ENCODE measurements at places on chromosomes 13 and 19. TPM values are rescaled to one million over a fixed set of nuclear protein-coding genes. Genes with fewer than 3 reads are reported as not detected.

POU2F2 gene
- total RNA-seq = 1.0 TPM

DNA sequence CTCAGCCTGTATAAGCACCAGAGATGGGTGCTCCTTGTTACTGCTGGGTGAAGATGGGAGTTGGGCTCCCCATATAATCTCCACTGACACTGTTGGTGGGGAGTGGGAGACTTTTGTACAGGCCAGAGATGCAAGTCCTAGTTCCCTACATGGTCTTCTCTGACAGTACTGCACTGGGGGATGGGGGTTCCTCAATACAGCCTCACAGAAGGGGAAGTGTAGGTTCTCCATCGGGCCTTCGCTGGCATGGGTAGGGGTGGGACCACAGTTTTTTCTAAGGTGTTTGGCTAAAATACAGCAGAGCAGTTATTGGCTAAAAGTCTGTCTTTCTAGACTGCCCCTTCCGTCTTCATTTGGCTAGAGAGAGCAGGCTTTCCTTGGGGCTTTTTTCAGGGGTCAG lies 167.2 kb upstream of the SERP2 start:
- no peaks in the 10 kb centered on the region for H3K36me3 ChIP-seq
- no peaks in the 10 kb centered on the region for H3K4me1 ChIP-seq

USE1 gene
- 22.4 TPM for total RNA-seq

TIMM29 gene
- 10.1 TPM for total RNA-seq

GGACT gene
- total RNA-seq = 5.1 TPM

DNA sequence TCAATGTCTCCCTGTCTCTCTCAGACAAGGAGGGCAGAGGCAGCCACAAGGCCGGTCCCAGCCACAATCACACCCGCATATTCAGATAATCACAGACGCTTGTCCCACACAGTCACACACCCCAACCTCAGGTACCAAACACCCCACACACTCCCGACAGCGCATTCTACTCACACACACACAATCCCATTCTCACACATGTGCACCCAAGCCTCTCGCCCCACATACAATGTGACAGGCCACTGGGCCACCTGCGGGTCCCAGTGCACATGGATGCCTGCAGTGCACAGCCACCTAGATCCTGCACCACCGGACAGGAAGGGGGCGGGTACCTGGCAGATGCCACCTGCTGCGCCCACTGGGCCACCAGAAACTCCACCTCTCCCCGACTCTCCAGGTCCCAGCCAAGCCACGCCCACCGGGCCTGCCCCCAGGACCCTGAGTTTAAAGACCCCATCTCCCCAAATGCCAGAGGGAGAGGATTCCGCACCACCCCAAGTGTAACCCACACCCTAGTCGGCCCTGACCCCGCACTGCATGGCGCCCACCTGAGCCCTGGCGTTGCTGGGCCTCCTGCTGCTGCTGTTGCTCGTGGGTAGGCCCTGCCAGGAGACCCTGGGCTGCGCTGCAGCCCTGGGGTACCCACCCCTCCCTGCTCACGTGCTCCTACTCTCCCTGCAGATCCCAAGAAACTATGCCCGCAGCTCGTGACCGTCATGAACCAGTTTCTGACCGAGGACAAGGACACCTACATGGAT lies 10.6 kb downstream of the SCGB2B2 start:
- no peak overlapping the region for H3K4me3 ChIP-seq
- DNase-seq = no peak
- peaks cover 4% of the 10 kb centered on the region for H3K4me1 ChIP-seq
- H3K36me3 ChIP-seq = no peaks in the 10 kb centered on the region

CPB2 gene
- 0.19 TPM for total RNA-seq

KCTD4 gene
- total RNA-seq = 0.19 TPM

DNA sequence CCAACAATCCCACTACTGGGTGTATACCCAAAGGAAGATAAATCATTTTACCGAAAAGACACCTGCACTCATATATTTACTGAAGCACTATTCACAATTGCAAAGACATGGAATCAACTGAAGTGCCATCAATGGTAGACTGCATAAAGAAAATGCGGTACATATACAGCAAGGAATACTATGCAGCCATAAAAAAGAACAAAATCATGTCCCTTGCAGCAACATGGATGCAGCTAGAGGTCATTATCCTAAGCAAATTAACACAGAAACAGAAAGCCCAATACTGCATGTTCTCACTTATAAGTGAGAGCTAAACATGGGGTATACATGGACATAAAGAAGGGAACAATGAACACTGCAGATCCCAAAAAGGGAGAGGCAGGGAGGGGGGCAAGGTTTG lies 2.7 kb upstream of the ZNF507 start:
- H3K27ac ChIP-seq = no peak overlapping the region
- DNase-seq = no peak
- no peak overlapping the region for H3K4me3 ChIP-seq
- H3K27me3 ChIP-seq = no peaks in the 10 kb centered on the region

DNA sequence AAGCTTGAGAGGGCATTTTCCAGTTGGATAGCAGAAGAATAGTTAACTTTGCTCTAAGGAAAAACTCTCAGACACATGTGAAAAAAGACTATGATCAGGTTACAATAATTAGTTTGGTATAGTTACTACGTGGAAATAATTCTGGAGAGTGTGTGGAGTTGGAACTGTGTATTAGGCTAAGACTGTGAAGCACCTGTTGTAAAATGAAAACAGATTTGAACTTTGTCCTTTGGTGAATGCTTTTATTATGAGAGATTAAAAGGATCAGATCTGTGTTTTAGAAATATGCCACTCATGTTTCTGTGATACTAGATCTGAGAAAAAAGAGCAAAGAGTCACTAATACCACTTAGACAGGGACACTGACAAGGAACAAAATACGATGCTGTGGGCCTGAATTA lies 807.5 kb upstream of the ATXN8OS start:
- no peak overlapping the region for H3K4me3 ChIP-seq
- no peak for DNase-seq
- H3K27ac ChIP-seq = no peak overlapping the region
- H3K36me3 ChIP-seq = no peaks in the 10 kb centered on the region

GRCh38 chr13:41707194-41707821 lies 250.0 kb downstream of the RGCC start:
- no peaks in the 10 kb centered on the region for H3K4me1 ChIP-seq
- DNase-seq = no peak
- no peaks in the 10 kb centered on the region for H3K36me3 ChIP-seq
- H3K27ac ChIP-seq = no peak overlapping the region

DNA sequence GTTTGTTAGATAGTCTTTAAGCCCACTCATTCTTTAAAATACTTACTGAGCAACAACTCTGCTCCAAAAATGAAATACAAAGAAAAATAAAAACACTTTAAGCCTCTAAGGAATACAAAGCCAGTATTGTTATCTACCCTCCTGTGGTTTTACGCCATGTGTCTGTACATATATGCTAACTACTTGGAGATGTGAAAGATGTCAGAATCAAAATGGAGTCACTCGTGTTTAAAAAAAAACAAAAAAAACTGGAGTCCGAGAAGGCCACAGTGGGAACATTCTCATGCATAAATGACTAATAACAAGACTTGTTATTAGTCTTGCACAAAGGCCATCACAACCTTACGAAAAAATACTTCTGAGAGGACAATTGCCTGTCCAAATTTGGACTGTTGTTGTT lies 393.1 kb downstream of the TBC1D4 start:
- H3K36me3 ChIP-seq = no peaks in the 10 kb centered on the region
- H3K27me3 ChIP-seq = no peaks in the 10 kb centered on the region

DNA sequence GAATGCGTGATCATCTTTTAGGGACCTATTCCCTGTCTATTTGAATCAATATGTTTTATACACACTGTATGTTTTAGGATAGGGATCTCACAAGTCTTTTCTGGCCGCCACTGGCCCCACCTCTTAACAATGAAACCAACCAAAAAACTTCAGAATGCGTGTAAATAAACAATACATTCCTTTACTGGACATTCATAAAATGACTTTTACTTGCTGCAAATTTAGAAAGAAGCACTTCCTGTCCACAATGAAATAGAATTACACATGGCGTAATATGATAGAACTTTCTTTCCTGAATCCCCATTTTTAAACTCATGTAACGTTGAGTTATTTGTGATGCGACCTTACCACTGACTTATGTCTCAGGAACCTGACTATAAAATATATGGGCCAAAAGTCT lies 233.6 kb downstream of the SLITRK6 start:
- DNase-seq = no peak
- H3K4me1 ChIP-seq = no peaks in the 10 kb centered on the region
- H3K36me3 ChIP-seq = no peaks in the 10 kb centered on the region

NDUFB7 gene
- total RNA-seq = 69.7 TPM

- H3K4me3 ChIP-seq = peak overlapping the region; percentile 1
- peak; percentile 79 for DNase-seq
- no peaks in the 10 kb centered on the region for H3K4me1 ChIP-seq
- no peaks in the 10 kb centered on the region for H3K36me3 ChIP-seq
Observed at GRCh38 chr19:12757544-12758274, 6.1 kb downstream of the BEST2 start.

DNA sequence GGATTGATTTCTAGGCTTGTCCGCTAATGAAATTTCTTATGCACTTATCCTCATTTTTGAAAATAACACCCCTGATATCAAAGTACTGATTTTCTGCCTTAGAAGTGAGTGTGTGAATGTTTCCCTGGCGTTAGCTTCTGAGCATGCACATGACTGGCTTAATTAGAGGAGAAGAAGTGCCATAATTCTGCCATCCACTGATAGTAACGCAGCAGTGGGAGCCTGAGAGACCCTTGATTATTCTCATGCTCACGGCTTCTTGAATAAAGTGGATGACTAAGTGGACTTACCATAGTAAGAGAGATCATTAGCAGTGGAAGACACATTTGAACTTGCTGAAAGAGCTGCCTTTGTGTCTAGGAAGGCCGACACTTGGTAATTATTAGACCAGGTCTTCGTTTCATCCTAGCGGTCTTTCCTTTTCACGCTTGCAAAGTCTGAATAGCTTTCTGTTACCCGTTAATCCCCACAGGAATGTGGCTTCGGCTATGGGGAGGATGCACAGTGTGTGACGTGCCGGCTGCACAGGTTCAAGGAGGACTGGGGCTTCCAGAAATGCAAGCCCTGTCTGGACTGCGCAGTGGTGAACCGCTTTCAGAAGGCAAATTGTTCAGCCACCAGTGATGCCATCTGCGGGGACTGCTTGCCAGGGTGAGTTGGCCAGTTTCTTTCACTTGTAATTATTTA lies 45.3 kb downstream of the TNFRSF19 start:
- no peak overlapping the region for H3K27ac ChIP-seq
- no peaks in the 10 kb centered on the region for H3K27me3 ChIP-seq
- no peaks in the 10 kb centered on the region for H3K4me1 ChIP-seq
- DNase-seq = no peak

- no peak for DNase-seq
- H3K4me1 ChIP-seq = no peaks in the 10 kb centered on the region
- no peak overlapping the region for H3K4me3 ChIP-seq
Observed at GRCh38 chr19:31317093-31317492, 32.1 kb downstream of the TSHZ3 start.

- H3K36me3 ChIP-seq = no peaks in the 10 kb centered on the region
- no peaks in the 10 kb centered on the region for H3K27me3 ChIP-seq
- DNase-seq = no peak
- H3K4me1 ChIP-seq = no peaks in the 10 kb centered on the region
- H3K4me3 ChIP-seq = no peak overlapping the region
Observed at GRCh38 chr13:112634102-112634501, 46.1 kb upstream of the TUBGCP3 start.

DNA sequence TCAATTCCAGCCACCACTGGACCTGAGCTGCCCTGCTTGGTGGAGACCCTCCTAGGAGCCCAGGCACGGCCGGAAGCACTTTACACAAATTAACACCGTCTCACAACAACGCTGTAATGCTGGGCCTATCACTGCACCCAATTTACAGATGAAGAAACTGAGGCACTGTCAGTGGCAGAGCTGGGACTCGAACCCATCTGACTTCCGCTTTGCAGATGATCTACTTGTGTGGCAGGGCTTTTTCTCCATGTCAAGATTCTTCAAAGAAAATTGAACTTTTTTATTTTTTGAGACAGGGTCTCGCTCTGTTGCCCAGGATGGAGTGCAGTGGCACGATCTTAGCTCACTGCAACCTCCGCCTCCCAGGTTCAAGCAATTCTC lies 33.8 kb downstream of the ZFR2 start:
- H3K27ac ChIP-seq = no peak overlapping the region
- no peaks in the 10 kb centered on the region for H3K27me3 ChIP-seq
- no peaks in the 10 kb centered on the region for H3K36me3 ChIP-seq
- no peak overlapping the region for H3K4me3 ChIP-seq
- no peaks in the 10 kb centered on the region for H3K4me1 ChIP-seq

MAG gene
- total RNA-seq = not detected

DNA sequence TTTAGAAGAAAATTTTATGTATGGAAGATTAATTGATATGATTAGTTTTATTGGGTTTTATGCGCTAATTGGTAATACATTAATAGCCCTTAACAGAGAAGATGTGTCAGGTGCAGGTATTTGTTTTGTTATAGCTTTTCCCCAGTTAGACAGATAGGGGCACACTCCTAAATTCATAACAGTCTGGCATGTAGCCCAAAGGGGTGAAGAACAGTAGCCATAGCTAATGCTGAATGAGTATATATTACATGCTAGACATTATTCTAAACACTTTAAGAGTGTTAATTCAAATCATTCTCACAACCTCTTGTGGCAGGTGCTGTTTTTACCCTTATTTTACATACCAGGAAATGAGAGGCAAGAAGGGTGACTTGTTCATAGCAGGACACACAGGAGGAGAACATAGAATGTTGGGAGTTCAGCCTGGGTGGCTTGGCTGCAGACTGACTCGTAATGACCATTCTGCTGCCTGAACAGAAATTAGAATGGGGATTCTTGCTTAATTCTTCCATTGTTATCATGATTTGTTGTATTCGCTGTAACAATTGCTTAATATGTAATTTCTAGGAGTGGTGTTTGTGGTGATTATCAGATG lies 20.1 kb downstream of the PCCA start:
- no peaks in the 10 kb centered on the region for H3K27me3 ChIP-seq
- no peak for DNase-seq
- no peaks in the 10 kb centered on the region for H3K36me3 ChIP-seq
- no peak overlapping the region for H3K27ac ChIP-seq

Data from pancreas (tissue), 10 donors.